SJCRH30 (cell line): ENCODE measurements at places on chromosomes 3 and 15. TPM values are rescaled to one million over a fixed set of nuclear protein-coding genes. Genes with fewer than 3 reads are reported as not detected.

DNA sequence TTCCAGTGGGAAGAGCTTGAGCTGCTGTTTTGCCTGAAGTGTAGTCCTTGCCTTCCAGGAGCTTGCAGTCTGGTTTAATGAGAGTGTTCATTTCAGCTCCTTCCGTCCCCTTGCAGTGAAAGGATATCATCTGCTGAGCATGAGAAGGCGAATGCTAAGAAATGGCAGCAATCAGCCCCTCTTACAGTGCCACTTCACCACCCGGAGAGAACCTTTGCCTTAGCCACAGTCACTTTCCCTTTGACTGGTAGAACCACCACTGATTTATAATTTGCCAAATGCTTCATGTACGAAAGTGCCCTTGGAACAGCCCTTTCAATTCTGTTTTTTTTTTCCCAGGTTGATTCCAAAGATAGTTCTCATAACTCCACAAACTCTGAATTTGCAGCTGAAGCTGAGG, 11.5 kb downstream of the TATDN2 start:
- DNase-seq = no peak

- DNase-seq = no peak
Measured at GRCh38 chr3:129954514-129954913, 20.0 kb upstream of the TRH start.

DNA sequence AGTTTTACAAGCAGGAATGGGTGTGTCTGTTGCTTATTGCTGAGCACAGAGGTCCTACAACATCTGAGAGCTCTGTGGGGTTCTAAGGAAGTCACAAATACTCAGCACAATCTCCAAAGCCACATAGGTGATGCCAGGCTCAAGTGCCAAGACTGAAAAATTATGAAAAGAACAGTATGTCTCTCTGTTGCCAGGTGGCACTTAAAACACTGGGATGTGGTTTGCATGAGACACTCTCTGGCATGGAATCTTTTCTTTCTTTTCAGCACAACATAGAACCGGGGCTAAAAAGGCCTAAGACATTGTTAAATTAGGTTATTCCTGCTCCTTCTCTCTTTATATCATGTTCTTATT, 127.3 kb upstream of the PRICKLE2 start:
- DNase-seq = no peak

DNA sequence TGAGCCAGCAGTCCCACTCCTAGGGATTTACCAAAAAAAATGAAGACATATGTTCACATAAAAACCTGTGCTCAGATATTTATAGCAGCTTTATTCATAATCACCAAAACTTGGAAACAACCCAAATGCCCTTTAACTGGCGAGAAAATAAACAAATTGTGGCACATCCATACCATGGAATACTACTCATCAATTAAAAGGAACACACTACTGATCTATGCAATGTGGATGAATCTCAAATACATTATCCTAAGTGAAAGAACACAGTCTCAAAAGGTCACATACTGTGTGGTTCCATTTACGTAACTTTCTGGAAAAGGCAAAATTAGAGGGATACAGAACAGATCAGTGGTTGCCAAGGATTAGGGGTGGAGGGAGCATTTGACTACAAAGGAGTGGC, 394.5 kb downstream of the SHQ1 start:
- no peak for DNase-seq

DNA sequence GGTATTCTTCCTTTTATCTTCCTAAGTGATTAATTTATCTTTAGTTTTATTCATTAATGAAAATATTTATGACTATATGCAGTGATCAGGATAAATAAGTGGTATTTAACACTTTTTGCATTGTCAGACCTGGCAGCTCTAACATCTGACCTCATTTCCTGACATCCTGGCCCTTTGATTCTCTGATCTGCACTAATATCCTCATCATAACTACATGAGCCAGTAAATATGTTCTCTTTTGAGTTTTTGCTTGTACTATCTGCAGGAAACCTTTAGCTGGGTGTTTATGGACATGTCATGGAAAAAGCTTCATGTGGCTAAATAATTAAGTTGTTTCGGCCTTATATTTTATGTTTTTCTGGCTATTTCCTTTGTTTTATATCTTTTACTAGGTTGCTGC, 10.5 kb downstream of the NKTR start:
- no peak for DNase-seq

DNA sequence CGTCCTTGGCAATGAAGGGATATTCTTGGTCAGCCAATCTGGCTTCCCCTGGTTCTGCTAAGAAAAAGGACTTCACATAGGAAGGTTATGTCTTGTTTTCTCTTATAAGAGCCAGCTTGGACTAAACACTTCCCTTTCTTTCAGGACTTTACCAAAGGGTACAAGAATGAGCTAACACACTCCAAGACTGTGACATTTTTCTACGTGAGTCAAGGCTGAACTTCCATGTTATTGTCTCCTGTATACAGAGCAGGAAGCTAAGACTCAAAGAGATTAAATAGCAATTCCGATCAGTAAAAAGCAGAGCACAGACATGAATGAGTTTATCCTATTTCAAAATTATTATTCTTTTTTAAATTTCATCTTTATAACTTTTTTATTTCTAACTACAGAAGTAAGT, 63.3 kb upstream of the STT3B start:
- DNase-seq = no peak

DNA sequence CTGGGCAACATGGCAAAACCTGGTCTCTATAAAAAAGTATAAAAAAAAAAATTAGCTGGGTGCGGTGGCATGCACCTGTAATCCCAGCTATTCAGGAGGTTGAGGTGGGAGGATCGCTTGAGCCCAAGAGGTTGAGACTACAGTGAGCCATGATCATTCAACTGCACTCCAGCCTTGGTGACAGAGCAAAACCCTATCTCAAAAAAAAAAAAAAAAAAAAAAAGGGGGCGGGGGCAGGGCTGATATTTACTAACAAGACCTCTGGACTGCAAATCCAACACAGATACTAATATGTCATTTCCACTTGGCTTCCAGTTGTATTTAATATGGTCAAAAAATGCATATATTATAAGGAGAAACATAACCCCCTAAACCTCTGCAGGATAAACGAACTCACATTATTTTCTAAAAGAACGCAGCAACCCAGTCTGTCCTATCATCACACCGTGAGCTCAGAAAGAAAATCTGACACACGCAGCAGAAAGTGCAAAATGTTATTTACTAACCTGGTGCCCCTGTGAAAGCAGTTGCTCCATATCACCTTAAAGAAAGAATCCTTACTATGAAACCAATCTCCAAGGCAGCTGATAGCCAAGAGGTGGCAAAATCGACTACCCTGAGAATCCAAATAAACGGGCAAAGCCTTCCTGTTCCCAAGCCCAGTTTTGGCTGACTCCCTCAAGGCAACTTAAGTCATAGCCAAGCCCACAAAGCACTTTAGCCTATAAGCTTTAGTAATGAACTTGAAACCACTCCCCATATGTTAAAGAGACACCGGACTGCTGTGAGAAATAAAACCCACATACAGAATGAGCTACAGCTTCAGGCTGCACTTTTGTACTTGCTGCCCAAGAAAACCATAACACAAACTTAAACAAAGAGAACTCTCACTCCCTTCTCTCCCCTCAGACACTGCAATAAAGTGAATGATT, 39.3 kb downstream of the PLD1 start:
- peak; percentile 86 for DNase-seq

- DNase-seq = no peak
Measured at GRCh38 chr3:9767418-9767817, 2.3 kb downstream of the CAMK1 start.

DNA sequence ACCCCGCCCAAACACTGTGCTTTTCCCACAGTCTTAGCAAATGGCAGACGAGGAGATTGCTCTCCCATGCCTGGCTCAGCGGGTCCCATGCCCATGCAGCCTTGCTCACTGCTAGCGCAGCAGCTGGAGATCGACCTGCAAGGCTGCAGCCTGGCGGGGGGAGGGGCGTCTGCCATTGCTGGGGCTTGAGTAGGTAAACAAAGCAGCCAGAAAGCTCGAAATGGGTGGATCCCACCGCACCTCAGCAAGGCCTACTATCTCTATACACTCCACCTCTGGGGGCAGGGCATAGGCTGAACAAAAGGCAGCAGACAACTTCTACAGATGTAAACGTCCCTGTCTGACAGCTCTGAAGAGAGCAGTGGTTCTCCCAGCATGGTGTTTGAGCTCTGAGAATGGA, 27.2 kb upstream of the WDR5B start:
- no peak for DNase-seq

- DNase-seq = no peak
Measured at GRCh38 chr3:185537369-185537970, 14.9 kb downstream of the LIPH start.

Gene CORO2B
- not detected in 2 replicates for total RNA-seq

Gene MORC1
- not detected in 2 replicates for total RNA-seq

Gene BCL2A1
- total RNA-seq = not detected in 2 replicates
